PC-3 (cell line): ENCODE measurements at places on chromosomes 7 and 10.

DNA sequence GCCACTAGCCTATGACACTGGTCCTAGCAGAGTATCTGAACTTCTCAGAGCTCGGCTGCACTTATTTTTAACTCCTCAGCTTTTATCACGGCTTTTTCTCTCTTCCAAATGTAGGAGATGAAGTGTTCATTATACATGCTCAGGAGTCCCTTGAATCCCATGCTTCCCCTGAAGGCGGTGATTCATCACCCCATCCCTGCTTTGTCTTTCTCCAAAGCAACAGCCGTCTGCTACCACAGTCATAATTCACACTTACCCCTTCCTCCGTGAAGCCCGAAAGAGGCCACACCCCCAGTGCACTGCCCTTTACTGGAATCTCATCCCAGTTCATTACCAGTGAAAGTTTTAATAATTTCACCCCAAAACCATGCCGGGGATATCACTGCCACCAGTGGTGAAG, 301.5 kb upstream of the SHH start:
- peak; percentile 9 for DNase-seq

DNA sequence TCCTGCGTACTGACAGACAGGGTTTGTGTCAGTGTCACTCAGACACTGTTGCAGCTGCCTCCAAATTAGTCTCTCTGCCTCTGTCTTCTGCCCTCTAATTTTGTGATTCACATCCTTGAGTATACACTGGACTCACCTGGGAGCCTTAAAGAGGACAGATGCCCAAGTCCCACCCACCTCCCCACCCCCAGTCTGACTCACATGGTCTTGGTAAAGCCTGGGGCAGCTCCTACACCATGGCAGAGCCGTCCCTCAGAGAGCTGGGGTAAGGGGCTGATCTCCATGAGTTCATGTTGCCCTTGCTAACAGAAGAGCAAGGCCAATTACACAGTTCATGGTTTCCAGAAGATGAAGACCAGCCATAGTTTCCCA, 197.6 kb upstream of the STK17A start:
- DNase-seq = peak; percentile 69

GRCh38 chr10:72267381-72267780, 6.3 kb upstream of the DDIT4 start:
- DNase-seq = no peak

GRCh38 chr10:78649429-78649828, 419.3 kb upstream of the ZMIZ1 start:
- no peak for DNase-seq

- DNase-seq = no peak
Observed at GRCh38 chr10:71335173-71335708, 16.2 kb downstream of the SLC29A3 start.

DNA sequence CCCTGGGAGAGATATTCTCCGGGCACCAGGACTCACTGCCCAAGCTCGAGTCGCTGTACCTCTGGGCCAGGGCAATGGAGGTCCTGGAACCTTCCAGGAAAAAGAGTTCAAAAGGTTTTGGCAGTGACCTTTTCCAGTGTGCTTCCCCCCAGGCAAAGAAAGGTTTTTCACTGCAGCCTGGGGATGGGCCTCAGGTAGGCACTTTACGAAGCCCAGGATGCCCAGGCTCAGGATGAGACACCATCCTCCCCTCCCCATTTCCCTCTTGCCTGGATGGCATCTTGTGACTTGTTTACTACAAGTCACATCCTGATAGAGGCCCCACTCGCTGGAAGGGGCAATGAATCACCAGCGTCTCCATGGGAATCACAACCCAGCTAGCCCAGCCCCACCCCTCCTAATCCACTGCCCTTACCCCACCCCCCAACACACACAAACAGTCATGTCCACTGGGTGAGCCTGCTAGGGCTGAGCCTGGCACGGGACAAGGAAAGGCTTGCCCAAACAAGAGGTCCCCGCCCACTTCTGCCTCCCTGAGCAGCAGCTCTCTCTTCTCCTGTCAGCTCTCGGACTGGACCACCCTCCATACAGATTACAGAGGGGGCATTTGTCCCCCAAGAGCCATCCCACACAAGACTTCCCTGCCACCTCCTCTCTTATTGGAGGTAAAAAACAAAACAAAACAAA, 93.8 kb upstream of the SMNDC1 start:
- DNase-seq = peak; percentile 96

DNA sequence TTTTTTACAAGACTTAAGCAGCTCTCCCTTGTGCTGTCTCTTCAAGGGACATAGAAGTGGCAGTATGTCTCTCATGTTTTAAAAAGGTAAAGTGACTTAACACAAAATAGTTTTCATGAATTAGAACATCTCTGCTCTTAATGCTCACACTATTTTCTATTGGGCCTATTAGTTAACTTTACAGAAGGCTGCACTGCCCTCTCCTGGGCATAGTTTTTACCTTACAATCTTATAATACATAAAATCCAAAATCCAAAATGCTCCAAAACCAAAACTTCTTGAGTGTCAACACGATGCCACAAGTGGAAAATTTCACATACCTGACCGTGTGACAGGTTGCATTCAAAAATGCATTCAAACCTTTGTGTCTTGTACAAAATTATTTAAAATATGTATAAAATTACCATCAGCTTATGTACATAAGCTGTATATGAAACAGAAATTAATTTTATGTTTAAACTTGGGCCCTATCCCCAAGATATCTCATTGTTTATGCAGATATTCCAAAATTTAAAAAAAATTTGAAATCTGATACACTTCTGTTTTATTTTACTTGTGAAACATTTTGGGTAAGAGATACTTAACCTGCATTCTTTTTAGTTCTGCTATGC, 25.8 kb downstream of the TES start:
- DNase-seq = peak; percentile 70

DNA sequence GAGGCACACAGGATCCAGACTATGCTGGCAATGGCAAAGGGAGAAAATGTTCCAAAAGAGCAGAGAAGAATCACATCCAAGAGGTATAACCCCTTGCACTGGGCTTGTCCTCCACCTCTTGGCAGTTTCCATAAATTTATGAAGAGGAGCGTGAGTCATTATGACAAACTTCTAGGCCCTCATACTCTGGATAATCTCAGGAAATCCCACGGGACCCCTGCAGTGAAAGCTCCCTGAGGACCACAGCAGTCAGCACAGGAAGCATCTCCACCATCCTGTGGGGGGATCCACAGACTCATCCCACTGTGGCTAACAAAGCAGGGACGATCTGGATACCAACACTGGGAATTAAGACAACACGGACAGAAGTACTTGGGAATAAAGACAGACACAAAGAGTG, 30.3 kb upstream of the GPAM start:
- DNase-seq = no peak

- peak; percentile 66 for DNase-seq
Observed at GRCh38 chr10:77325233-77325537, 312.4 kb downstream of the KCNMA1 start.

- peak; percentile 94 for DNase-seq
Observed at GRCh38 chr10:35640474-35640873, 1.6 kb downstream of the FZD8 start.

GRCh38 chr7:75725306-75725705, 13.4 kb downstream of the HIP1 start:
- DNase-seq = no peak

GRCh38 chr7:18140943-18141342, 113.3 kb upstream of the PRPS1L1 start:
- no peak for DNase-seq

DNA sequence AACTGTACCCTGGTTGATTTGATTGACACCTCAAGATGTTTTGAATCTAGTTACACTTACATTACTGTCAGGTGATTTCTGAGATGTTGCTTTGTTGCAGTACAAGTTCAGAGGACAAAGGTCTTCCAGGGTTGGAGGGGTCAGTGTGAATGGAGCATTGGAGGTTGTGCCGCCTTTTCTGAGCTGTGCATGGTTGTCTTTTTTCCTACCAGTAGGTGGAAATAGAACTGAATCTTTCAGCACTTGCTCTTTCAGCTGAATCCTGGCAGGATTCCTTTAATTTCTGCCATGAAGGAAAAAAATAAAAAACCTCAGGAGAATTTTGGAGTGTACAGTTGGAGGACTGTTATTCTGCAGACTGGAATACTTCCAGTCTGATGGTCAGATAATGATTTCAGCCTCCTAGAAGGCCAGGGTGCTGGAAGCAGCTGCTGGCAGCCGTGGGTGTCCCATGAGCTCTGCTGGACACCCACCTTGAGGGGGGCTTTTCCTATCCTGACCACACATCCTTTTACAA, 82.7 kb downstream of the PLCE1 start:
- peak; percentile 33 for DNase-seq

DNA sequence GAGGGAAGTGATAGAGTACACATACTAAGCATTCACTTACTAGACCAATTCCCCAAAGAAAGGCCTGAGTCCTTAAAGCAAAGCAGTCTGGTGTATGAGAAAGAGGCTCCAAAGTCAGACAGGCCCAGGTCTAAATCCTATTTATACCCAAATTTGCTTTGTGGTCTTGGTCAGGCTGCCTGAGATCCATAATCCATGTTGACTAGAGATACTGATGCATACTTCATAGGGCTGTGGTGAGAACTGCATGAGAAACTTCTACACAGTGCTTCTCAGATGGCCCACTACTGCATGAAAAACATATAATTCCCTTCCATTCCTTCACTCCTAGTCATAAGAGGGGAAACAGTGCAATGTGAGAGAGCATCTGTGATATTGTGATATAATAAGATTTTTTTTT, 81.6 kb upstream of the SP4 start:
- DNase-seq = no peak

- DNase-seq = peak; percentile 47
Observed at GRCh38 chr7:127938588-127938987, 92.6 kb downstream of the LRRC4 start.

DNA sequence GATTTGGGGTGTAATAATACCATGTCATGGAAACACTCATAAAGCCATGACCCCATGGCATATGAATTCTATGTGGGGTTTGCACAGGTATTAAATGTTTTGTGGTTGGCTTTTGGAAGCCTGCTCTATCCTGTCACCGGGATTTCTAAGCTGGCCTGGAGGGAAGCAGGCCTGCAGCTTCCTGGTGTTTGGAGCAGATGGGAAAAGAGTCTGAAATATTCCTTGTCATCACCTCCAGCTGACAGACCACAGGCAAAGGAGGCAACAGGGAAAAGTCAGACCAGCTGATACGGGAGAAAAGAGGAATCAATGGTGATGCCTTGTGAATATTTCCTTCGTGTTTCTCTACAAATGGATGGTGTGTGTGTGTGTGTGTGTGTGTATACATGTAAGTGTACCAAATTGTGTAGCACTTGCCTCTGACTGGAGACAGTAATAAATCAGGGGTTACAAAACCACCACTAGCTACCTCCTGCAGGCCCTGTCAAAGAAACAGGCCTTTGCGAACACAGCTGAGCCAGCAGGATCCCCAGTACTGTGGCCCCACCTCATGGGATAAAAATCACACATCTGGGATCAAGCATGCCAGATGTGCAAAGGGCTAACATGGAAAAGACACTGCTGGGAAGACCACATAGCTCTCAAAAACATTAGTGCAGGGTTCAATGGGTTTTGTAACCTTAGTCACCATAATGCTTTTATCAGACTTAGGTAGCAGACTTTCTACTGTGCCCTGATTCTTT, 120.8 kb upstream of the HPS1 start:
- DNase-seq = no peak

GRCh38 chr7:48154792-48155413, 16.4 kb upstream of the ABCA13 start:
- peak; percentile 62 for DNase-seq

GRCh38 chr7:151426904-151427704, 12.8 kb downstream of the CRYGN start:
- DNase-seq = no peak

GRCh38 chr7:4612939-4613841, 68.9 kb upstream of the FOXK1 start:
- DNase-seq = no peak

DNA sequence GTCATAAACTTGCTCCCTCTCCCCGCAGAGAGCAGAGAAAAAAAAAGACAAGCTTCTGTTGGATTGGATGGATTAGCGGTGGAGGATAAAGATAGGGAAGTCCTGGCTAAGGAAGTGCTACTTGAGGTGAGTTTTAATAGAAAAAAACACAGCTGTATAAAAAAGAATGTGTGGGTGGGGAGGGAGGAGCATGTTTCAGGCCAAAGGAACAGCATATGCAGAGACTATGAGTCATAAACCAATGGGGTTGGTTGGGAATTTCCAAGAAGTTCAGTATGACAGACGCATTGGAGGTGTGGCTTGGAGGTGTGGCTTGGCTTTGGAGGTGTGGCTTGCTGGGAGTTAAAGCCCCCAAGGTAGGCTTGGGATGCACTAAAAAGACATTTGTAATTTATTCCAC, 103.0 kb upstream of the LSM8 start:
- peak; percentile 71 for DNase-seq

GRCh38 chr7:133484086-133484485, 231.2 kb downstream of the EXOC4 start:
- DNase-seq = no peak

GRCh38 chr10:125700355-125700911, 17.5 kb upstream of the TEX36 start:
- DNase-seq = peak; percentile 37

DNA sequence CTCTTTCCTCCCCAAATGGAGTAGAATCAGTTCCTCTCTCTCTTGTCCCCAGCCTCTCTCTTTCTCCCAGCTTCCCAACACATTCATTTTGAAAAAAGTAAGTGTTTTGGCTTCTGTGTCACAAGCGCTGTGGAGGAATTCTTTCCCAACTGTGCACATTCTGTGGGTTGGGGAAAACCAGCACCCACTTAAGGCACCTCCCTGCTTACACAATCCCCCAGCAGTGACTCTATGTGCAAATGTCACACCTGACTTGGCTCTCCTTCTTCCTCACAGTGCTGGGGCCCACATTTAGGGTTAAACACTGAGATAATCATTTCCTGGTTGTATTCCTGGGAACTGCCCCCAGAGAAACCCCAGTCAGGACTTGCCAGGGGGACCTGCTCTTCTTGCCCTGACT, 358.1 kb upstream of the ZNF32 start:
- no peak for DNase-seq

- peak; percentile 88 for DNase-seq
Observed at GRCh38 chr7:117269886-117270285, 53.0 kb downstream of the WNT2 start.

DNA sequence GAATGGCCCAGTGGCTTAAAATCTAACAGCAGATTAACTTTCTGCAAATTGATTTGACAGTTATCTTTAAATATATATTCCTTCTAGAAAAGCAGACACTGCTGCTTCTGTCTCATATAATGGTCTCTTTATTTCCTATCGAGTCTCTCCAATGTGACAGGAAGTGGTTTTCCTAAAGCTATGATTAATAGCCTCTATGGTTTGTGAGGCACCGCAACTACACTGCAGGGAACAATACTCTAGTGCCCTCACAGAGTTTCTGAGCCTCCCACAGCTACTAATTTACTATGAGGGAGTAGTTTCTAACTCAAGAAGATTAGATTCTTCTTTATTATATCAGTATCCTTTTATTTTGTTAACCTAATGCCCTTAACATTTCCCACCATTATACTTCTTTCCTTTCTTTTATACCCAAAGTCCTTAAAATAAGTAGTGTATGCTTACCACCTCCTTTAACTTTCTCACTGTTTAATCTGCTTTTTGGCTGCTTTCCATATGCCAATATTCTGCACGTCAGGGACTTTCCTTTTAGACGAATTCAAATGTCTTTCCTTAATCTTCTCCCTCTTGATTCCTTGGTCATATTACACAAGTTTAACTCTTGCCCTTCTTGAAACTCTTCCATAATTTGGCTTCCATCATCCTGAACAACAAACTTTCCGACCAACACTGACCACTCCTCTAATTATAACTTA, 23.8 kb upstream of the AHR start:
- DNase-seq = peak; percentile 84
